ENCODE measurements at places on chromosomes 4 and X.

- no peak for DNase-seq
These were observed 140.7 kb upstream of the PSAPL1 start for GRCh38 chr4:7575426-7575825.

GRCh38 chr4:40307627-40308497 is 27.3 kb upstream of the CHRNA9 start:
- DNase-seq = peak; percentile 30

DNA sequence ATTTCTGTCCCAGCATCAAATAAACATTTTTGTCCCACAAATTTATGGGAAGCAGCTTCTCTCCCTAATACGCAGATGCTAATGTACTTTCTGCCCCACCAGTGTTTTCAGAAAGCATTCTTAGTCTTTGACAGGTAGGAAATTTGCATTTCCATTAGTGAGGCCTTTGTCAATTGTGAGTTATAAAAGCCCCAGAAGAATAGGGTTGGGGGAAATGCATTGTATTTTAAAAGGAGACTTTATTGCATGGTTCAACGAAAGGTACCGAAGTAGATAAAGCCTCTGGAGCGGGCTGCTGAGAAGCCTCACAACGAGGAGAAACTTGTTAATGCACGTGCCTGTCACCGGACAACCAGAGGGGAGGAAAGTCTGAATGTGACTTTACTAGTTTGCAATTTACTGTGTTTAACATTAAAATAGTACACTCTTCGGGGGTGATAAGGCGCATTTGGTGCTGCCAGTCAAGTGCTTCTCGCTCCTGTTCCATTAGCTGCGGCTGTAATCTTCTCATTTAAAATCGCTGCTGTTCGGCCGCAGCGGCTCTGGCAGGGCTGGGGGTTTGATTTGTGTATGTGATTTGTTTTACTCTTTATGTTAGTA is 63.4 kb downstream of the DCTD start:
- no peak for DNase-seq

DNA sequence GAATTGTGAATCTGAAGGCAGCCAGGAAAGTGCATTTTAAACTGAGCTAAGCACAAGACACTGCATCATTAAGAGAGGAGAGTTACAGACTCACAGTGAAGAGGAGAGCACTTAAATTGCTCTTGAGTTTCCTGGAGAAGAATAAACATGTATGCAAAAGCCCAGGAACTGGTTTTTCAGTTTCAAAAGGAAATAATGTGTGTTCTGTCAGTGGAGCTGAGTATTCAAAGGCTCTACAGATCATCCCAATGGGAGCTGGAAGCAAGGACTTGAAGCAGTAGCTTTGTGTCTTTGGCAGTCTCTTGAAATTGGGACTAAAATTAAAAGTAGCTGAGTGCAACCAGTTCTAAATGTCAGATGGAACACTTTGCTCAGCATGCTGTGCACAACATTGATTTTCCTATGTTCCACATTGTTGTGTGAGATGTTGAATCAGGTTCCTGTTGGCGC is 147.5 kb upstream of the ANK2 start:
- DNase-seq = no peak

GRCh38 chr4:168449719-168450452 is 30.4 kb downstream of the DDX60L start:
- DNase-seq = no peak

DNA sequence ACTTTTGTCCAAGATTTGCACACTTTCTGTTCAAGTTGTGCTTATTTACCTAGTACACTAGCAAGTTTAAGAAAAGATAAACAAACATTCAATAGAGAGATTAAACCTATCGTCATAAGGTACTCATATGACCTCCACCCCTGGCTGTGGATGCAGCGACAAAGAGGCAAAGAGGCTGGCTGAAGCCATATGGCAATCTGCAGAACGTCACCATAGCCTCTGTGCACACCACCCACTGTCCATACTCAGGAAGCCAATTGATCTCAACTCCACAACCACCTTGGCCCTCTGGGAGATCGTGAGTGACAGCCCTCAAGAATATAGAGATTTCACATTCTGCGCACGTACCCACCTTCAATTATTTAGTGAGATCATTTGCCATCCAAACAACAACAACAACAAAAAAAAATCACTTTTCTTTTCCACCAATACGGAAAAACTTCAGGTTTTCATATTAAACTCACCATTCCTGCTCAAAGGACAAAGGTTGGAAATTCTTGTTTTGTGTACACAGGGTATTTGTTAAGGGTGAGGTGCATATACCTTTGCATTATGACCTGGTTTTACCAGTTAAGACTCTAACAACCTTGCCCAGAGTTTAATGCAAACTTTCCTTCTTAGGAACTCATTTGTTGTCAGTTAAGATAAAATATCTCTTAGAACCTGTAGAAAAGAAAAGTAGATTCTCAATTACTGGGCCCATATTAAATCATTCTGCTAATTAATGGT is 243.0 kb upstream of the FSTL5 start:
- no peak for DNase-seq

DNA sequence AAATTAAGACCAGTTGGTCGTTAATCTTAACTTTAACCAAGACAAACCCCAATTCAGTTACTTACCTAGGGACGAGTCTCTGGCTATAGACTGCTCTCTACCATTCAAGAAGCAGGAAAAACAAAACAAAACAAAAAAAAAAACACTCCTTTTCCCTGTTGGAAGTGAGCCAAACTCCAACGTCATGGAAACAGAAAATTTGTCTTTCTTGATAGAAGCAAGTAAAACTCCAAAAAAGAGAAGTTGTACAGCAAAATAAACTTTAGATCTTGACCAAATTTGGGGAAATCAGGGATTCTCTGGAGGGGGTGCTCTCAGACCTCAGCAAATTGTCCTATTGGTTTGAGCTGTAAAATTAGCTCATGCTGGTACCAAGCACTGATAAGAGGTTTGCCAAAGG is 3.7 kb downstream of the CNGA1 start:
- no peak for DNase-seq

GRCh38 chr4:34293459-34293858 is 1950.9 kb downstream of the ARAP2 start:
- no peak for DNase-seq

DNA sequence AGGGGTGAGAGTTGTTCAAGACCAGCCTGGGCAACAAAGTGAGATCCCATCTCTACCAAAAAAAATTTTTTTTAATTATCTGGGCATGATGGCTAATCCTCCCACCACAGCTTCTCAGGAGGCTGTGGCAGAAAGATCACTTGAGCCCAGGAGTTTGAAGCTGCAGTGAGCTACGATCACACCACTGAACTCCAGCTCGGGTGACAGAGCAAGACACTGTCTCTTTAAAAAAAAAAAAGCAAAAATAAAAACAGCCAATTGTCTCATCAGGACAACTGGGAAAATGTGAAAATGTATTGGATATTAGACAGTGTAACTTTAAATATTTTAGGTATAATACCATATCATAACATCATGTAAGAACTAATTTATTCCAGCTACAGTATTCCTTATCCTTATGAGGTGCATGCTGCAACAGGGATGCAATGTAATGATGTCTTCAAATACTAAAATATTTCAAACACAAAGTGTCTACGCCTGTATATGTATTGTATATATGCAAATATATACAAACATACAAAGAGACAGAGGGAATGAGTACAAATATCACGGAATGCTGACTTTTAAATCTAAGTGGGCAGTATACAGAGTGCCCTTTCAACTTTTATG is 17.2 kb downstream of the FAM13A start:
- DNase-seq = no peak

GRCh38 chr4:23365086-23365485 is 524.8 kb downstream of the PPARGC1A start:
- no peak for DNase-seq

DNA sequence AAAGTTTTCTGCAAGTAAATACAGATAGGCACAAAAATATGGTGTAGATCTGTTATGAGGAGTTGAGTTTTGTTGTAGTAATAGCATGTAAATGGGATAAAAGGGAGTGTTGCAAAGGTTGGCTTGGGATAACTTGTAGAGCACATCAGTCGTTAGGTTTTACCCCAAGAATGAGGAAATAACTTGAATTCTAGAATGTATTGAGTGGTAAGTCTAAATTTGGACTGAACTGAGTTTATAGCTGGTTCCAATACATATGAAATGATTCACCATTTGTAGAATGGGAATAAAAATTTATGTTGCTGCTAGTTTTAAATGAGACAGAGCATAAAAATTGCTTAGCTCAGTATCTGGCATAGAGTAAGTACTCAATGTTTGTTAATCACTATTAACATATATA is 719.2 kb downstream of the FSTL5 start:
- no peak for DNase-seq

- DNase-seq = no peak
These were observed 420.3 kb downstream of the MAPK10 start for GRCh38 chr4:85939595-85939994.

GRCh38 chrX:107827852-107828251 is 2.2 kb downstream of the MID2 start:
- no peak for DNase-seq

- DNase-seq = no peak
These were observed 700.7 kb downstream of the PCDH18 start for GRCh38 chr4:136831553-136831952.

DNA sequence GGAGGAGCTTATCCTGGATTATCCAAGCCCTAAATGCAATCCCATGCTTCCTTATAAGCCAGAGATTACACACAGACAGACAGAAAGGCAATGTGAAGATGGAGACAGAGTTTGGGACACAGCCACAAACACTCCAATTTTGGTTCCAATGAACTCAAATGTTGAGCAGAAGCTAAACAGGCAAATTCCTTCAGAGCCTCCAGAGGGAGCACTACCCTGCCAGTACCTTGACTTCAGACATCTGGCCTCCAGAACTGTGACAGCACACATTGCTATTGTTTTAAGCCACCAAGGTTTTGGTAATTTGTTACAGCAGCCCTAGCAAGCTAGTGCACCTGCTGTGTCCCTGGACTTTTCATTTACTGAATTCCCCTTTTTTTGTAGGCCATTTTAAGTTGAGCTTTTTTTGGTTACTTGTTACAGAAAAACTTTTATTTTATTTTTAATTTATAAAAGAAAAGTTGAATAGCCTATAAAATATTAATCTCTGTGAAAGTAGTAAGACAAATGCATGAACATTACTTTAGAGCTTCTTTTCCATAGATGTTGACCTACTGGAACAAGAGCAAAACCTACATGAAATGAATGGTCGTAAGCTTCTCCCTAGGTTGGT is 33.4 kb upstream of the SRD5A3 start:
- peak; percentile 24 for DNase-seq

DNA sequence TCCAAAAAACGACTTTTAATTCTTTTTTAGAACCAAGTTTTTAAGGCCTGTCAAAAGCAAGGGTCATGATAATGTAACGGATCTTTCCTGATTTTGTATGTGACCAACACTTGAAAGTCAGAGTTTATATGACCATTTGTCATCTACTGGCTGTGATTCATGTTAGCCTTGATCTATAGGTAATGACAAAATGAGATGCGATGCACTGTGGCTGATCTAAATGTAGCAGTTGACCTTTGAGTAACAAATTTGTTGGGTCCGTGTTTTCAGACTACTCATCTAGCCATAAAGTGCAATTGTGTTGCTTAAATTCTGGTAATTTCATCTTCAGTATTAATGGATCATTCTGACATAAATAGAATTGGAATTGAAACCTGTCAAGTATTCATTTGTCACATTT is 202.5 kb downstream of the PCDH7 start:
- DNase-seq = no peak
